RWPE1 (cell line): ENCODE measurements at places on chromosomes 6 and 20.

- no peak for DNase-seq
Observed at GRCh38 chr6:155272353-155273232, 8.8 kb downstream of the CLDN20 start.

DNA sequence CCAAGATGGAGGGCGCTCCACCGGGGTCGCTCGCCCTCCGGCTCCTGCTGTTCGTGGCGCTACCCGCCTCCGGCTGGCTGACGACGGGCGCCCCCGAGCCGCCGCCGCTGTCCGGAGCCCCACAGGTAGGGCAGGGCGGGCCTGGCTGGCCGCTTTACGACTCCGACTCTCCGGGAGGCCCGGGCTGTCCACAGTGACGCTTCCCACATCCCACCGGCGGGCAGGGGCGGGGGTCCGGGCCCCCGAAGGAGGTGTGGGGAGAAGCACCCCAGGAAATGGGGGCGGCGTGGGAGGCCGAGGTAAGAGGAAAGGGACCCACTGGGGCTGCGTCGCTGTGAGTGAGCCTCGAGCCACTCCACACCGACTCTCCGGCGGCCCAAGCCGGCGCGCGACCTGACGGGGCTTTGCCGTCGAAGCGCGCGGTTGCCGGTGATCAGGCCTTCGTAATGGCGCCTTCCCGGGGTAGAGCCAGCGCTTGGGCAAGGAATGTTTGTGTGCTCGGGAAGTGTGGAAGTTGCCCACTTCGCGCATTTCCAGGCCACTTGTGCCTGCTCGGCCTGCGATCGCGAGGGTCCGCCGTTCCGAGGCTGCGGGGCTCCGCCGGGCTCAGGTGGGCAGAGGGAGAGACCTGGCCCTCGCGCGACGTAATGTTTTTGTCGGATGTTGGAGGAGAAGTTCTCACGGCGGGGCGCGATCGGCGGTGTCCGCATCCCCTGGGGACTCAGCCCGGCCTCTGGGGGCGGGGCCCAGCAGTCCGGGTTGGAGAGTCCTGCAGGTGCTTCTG is 427 bp downstream of the GINM1 start:
- peak; percentile 52 for DNase-seq

DNA sequence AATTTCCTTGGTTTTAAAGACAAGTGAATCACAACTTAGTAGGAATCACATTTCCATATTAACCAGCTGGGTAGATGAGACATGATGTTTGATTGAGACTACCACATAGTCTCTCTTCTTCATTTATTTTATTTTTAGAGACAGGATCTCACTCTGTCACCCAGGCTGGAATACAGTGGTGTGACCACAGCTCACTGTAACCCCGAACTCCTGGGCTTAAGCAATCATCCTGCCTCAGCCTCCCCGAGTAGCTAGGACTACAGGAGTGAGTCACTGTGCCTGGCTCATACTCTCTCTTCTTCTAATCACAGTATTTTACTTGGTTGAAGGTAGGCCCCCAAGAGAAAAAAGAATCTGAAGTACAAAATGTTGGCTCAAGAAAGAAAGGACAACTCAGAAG is 80.2 kb upstream of the ASF1A start:
- no peak for DNase-seq

DNA sequence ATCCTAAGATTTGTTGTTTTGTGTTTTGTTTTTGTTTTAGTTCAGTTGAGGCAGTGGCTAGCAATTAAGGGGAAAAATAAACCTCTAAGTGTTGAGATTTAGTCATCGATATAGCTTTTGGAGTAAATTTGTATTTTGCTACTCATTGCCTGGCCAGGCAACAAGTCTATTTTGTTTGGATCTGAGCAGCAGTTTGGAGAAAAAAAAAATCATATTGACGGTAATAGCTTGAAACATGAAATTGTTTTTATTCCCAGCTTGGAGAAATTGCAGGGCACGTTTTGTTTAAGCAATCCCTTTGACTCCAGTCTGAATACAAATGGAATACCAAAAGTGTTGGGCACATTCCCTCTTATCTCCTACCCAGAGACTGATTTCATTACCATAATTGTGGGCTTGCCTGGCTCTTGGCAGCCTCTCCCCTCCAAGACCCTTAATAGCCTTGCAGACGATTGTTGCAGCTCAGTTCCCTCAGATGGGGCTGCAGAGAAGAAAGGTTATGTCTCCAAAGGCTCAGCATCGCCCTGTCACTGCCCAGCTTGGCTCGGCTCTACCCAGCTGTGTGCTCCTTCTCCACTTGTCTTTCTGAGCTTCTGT is 56.0 kb downstream of the ISM1 start:
- DNase-seq: no peak

GRCh38 chr6:160160450-160160849 is 38.8 kb downstream of the SLC22A1 start:
- no peak for DNase-seq

- DNase-seq: no peak
Observed at GRCh38 chr6:45759472-45759810, 256.2 kb downstream of the CLIC5 start.

GRCh38 chr20:12179692-12180091 is 262.0 kb downstream of the BTBD3 start:
- DNase-seq: no peak

DNA sequence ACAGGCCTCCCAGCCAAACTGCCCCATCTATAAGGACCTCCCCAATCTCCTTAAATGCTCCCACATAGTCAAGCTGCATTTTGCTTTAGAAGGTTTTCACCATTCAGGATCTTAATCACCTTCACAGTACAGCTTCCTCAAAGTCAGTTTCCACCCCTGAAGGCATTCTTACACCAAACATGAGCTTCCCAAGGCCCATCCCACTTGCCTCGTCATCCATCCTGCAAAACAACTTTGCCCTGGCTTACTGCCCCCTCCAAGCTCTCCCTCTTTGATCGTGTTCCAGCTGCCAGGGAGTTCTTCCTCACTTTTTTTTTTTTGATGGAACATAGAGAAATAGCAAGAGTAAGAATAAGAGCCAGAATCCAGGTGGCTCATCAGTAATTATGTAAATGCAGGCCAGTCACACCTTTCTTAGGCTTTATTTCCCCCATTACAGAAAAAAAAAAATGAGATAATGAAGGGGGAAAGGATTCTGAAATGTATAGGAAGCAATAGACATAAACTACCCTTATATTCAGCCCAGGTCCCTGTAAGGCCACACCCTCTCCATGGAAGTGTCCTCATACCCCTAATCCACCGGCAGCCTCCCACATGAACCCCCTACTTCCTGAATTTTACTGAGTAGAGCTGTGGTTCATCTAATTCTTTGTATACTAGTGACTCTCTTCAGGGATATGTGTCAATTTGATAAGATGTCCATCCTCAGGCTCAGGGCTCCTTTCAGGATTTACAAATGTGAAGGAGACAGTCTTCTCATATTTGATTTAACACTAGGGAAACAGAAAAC is 12.7 kb downstream of the TRIM27 start:
- no peak for DNase-seq

DNA sequence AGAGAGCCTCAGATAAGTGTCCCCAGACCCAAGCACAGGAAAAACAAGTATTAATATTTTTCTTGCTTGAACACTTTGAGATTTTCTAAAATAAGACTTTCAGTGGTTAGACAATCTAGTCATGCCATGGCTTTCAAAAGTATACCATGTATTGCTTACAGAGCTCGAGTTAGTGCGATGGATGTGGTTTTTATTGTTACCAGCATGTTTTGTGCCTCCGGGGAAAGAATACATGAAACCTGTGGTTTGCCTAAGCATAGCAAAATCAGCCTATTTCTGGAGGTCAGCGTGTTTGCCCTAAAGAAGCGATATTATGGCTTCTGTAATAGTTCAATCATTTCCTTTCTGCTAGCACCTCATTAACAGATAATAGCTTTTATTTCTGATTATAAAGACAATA is 21.6 kb downstream of the RIN2 start:
- DNase-seq: no peak

DNA sequence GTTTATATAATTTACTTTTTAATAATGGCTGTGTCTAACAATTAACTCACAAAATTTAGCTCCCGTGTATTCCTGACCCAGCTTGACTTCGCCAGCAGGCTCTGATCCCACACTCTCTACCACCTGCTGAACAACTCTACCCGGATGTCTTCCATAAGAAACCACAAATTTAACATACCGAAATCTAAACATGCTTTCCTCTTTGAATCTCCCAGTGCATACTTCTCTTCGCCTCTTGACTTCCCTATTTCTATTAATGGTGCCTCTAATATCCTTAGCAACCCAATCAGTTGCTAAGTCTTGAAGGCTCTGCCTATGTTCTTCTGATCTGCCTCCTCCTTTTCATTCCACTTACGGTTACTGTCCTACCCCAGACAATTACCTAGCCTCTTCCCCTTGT is 4.6 kb upstream of the MYB start:
- DNase-seq: no peak

GRCh38 chr20:15199698-15200097 is 862.3 kb upstream of the FLRT3 start:
- no peak for DNase-seq

GRCh38 chr6:12150812-12151432 is 138.8 kb downstream of the HIVEP1 start:
- DNase-seq: peak; percentile 47

DNA sequence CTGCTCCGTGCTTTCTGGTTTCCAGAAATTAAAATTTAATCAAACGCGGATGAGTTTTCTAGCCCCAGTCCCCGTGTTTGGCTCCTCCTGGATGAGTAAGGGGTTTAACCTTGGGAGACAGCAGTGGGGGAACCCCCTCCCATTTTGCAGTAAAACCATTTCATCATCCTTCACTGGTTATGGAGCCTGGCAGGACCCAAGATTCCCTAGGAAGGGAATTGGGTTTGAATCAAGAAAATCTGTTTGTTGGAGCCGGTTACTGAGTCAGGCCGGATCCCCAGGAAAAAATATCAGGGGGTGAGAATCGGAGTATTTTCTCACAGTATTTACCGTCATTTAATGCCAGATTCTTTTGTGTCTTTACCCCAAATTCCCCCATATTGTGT is 754 bp downstream of the YWHAB start:
- DNase-seq: peak; percentile 56

DNA sequence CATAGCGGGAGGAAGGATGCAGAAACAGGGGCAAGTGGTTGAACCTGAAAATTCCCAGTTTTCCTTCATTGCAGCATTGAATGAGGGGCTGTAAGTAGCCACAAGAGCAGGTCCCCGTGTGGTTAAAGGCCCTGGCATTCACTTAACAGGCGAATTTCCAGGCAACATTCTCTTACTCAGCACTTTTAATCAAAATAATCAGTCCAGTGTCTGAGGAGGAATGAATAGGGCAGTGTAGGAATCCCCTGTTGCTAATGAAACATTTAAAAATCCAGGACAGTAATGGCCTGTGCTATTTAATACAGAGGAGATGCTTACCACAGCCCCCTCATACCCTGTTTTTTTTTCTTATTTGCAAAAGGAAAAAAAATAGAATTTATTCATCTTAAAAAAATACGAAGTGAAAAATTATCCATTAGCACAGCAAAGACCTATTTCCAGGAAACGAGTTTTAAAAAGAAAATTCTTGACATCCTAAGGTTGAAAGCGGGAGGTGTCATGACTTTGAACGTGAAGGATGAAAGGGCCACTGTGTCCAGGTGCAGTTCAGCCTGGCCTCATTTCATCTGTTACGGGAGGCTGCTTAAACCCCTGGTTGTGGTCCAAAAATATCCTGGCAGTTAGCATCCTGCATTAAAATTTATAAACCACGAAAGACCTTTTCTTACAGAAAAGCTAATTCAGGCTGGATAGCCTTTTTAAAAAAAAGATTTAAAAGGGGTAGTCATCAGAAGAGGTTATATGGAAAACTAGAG is 20.2 kb downstream of the MYLK4 start:
- no peak for DNase-seq

- no peak for DNase-seq
Observed at GRCh38 chr20:19631410-19631809, 126.6 kb upstream of the RIN2 start.

DNA sequence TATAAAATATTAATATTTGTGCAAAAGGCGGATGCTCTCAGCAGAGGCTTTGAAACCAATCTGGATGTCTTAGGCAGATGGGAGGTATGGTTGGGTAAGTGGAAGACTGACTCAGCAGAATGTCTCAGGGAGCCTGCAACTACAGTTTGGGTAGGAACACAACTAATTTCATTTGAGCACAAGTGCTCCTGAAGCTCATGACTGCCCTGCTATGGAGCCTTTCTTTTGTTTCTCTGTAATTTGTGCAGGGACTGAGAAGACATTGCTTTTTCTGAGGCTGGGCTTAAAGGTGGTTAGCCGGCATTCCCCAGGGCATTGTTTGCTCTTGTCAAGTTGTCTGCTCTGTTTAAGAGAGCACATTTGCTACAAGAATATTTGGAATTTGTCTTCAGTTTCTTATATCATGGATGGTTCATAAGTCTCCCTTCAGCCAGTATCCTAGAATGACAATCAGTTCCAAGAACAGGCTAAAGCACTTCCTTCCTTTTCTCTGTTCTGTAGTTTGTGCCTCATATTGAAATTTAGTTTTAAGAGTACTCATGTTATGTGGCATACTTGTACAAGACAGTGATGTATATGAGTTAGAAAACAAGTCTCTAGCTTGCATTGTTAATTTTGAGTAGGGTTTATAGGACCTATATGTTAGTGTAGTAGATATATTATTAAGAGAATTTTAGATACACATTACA is 208.3 kb downstream of the ZFAND3 start:
- DNase-seq: no peak

- no peak for DNase-seq
Observed at GRCh38 chr20:32285621-32286371, 8.3 kb downstream of the KIF3B start.

- DNase-seq: no peak
Observed at GRCh38 chr6:7513529-7513928, 27.9 kb upstream of the DSP start.

DNA sequence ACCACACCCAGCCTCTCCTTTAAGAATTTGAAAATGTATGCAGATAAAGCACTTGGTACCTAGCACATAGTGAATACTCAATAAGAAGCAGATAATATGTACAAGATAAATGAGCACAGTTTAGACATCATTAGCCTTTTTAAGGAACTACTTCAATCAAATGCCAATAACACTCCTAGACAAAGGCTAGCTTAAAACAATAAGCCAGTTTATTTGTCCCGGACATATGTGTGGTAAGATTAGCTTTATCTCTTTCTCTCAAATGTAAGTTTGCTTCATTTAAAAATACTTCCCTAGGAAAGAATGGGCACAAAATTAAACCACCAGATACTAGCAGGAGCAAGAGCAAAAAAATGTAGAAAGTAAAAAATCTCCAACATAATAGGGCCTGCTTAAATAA is 73.8 kb downstream of the MAP3K5 start:
- DNase-seq: no peak

DNA sequence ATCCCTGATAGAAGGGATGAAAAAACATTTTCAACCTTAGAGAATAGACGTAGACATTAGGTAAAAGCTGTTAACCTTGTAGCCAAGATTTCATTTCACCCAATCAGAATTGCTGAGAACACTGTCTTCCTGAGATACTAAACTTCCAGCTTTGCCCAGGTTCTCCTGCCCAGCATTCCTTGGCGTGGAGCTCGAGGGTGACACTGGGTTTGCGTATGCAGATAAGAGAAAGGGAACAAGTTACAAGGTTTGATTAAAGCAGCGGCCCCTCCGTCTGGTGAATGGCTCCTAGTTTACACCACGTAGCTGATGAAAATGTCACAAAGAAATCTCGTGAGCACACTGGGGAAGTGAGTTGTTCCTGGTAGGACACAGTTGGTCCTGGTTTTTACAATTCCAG is 247.8 kb downstream of the FARS2 start:
- no peak for DNase-seq
